GM18507 (cell line): ENCODE measurements at places on chromosomes 5 and 9.

DNA sequence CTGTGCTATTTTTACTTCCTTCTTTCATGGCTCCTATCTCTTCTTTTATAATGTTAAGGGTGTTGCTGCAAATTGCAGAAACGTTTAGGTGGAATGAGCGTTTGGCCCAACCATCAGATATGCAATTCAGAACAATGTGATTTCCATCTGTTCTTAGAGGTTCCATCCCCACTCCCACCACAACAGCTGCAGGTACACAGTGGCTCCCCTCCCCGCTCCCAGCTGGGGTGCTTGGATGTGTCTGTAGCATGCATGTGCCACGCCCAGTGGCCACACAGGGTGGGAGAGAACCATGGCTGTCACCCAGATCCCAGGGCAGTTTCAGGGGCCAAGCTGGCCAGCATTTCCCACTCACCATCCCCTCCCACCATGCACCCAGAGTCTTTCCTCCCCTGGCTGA is 62.2 kb downstream of the ACTL7B start:
- DNase-seq = no peak

DNA sequence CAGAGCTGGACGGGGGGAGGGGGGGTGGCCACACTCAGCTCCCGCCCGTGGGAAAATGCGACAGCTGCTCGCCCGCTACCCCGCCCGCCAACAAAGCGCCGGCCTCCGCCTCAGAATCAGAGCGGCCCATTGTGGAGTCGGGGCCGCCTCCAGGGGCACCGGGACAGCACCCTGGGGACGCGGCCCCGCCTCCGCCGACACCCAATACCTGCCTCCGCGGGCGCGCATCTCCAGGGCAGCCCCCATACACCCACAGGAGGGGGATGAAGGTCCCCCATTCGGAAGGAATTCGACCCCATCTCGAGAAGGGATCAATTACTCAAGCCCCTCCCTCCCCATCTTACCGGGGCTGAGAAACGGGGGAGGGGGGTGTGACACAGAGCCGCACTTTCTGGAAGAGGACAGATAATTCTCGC is 1.3 kb downstream of the NOTCH1 start:
- no peak for DNase-seq

DNA sequence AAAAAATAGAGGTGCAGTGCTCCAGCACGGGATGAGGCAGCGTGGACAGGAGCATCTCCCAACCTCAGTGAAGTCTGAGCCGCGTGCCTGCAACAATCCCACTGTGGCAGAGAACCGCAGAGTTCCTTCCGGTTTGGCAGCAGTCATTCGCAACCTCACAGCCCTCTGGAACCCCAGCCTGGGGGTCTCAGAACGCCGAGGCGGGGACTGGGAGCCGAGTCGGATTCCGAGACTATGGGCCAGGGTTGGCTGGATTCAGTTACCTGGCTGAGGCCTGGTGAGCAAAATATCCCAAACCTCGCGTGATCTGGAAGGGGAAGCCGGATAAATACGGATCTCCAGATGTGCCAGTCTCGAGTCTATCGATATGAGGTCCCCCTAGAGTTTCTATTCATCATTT is 27.0 kb downstream of the CDKN2A start:
- no peak for DNase-seq

DNA sequence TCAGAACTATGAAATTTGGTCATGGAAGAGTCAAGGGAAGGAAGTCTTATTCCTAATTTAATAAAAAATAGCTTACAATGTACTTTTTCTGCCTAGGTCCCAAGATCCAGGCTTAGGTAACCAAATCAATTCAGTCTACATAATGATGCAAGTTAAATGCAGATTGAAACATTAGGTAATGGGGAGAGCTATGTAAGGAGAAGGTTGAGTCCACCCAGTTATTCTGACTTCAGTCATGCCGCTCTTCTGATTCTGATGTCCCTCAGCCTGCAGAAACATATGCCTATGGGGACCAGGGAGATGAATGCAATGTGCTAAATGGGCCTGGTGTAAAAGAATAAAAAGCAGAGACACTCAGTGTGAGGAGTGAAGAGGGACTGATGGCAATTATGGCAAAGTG is 63.9 kb downstream of the MAMDC2 start:
- no peak for DNase-seq

DNA sequence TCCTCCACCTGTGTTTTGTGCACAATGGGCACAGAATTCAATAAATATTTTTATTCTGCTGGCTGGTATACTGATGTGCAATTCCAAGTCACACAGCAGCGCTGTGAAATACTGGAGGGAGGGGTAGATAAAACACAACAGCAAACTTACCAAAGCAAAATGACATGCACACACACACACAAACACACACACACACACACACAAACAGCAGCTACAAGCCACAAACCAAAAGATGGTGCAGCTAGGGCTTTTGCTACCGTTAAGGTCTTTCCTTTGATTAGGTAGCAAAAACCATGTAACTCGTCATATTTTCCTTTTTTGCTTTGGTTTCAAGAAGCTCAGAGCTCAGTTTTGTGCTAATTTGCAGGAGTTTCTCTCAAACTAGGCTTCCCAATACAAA is 1.8 kb upstream of the TBCA start:
- no peak for DNase-seq

GRCh38 chr9:10700291-10700690 is 87.5 kb upstream of the PTPRD start:
- no peak for DNase-seq

DNA sequence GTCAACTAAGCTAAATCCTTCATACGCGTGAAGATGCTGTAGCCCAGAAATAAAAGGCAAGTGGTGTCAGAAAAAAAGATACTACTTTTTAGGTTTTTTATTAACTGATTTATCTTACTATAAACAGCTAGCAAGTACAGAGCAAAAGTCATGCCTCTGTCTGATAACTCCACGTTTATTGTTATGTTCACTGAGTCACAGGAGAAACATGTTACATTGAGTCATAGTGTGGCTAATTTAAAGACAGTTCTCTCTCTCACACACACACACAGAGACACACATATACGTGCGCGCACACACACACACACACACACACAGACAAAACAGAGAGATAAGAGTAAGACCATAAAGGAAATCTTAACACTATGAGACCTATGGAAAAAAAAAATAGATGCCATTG is 770.0 kb upstream of the CDH10 start:
- no peak for DNase-seq

GRCh38 chr5:73759771-73760170 is 133.8 kb downstream of the ARHGEF28 start:
- no peak for DNase-seq

- no peak for DNase-seq
Observed at GRCh38 chr5:111756581-111757354, at the start of gene NREP. TSS of gene NREP (minus strand) at chr5:111757194. CDS start at chr5:111755772, 1,422 bp downstream.

DNA sequence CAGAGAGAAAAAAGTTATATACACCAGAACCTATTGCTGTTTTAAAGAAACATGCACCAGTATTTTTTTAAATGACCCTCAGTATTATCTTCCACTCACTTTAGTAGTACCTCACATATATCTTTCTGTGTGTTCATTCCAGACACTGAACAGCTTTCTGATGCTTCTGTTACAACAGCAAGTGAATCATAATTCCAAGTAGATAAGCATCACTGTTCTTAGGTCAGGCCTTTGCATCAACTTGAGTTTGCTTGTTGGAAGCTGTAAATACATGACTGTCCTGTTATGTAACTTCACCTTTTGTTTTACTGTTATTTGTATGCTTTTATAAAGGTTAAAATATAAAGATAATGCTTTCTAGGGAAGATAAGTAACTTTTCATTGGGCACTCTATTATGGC is 184.4 kb downstream of the ISL1 start:
- DNase-seq = no peak

DNA sequence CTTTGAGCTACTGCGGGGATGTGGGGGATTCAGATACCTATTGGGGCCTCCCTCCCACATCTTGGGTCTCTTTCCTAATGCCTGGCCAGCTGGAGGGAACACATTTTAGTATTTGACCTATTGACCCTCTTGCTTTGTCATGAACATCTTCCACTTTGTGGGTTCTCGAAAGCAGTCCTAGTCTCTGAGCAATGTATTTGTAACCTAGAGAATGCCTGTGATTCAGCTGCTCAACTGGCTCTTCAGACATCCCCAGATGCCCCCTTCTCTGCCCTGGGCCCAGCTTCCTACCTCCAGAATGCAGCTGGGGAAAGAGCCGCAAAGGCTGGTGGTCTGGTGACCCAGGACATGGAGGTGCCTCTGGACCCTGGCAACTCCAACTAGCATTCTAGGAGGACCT is 32.2 kb downstream of the APTX start:
- no peak for DNase-seq

DNA sequence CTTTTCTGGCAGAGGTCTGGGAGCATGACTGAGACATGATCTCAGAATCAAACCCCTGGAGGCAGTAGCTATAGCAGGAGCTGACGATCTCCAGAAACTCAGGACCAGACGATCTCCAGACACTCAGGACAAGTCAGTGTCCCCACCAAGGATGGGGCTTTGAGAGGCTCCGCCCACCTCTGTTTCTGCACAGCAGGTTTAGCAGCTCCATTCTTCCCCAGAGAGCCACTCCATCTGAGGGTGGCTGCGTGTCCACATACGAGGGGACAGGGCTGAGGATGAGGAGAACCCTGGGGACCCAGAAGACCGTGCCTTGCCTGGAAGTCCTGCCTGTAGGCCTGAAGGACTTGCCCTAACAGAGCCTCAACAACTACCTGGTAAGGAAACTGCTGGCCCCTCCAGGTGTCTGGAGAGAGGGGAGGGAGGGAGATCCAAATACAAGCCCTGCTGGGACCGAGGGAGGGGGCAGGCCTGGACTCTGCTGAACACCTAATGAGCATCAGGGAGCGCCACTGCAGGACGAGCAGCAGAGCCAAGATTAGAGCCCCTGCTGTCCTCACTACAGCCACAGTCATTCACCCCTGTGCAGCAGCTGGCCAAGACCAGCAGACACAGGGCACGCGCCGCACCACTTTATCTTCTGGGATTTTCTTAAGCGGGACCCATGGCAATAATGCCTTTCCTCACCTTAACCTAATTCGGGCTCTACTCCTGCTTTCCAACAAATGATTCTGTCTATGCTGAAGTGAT is at the start of gene GABRP:
Gene GABRP, plus strand, starts transcription at position 228 of the 750 bp plus-strand sequence. CDS start 4,891 bp downstream, outside the sequence.
- no peak for DNase-seq

GRCh38 chr9:72665421-72665820 is 144.0 kb downstream of the TMC1 start:
- DNase-seq = no peak

GRCh38 chr5:7375457-7375856 is 20.5 kb upstream of the ADCY2 start:
- no peak for DNase-seq

GRCh38 chr9:93708987-93709302 is 132.6 kb downstream of the PHF2 start:
- DNase-seq = no peak

- no peak for DNase-seq
Observed at GRCh38 chr9:78029551-78030295, 1.9 kb downstream of the GNAQ start.

DNA sequence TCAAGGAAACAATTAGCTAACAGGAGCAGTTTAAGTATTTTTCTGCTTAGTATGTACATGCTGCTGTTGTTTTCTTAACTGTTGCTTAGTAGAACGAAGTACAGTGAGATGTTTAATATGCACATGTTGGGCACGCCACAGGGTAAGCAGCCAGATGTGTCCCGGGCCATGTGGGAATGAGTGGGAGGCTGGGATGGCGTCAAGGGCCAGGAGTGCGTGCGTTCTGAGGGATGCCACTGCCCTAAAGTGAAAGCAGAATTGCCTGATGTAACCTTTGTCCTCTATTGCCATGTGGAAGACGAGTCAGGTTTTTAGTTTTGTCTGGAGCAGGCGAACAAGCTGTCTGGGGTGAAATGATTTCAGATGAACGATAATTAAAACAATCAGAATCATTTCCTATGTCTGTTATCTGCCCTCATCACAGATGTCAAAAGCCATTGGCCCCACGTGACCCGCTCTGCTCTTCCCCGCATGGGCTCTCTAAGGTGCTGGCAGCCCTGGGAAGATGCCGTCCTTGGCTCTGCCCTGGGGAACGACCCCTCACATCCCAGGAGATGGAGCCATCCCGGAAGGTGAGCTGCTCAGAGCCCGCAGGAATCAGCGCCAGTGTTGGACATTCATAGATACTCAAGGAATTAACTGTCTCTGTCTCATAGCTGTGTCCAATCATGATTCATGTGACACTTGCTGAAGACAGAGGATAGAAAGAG is 356.6 kb upstream of the IRX4 start:
- DNase-seq = no peak

- DNase-seq = no peak
Observed at GRCh38 chr5:95471487-95471886, 80.3 kb downstream of the FAM81B start.

DNA sequence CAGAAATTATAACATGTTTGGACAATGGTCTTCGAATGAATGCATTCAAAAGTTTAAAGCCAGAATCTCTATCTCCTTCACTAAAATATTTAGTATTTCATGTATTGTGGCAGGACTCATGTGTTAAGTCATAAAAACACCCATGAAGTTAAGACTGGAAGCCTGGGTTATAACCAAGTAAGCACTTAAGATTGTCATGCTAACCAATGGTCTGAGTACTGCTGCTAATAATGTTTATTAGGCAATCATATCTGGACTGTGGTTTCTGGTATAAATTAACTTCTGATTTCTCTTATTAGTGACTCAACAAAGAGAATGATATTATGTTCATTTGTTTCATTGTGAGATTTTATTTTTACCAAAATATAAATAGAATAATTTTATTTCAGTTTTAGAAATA is 297.9 kb upstream of the EDIL3 start:
- no peak for DNase-seq

GRCh38 chr5:98510143-98510985 is 263.1 kb upstream of the RGMB start:
- no peak for DNase-seq

DNA sequence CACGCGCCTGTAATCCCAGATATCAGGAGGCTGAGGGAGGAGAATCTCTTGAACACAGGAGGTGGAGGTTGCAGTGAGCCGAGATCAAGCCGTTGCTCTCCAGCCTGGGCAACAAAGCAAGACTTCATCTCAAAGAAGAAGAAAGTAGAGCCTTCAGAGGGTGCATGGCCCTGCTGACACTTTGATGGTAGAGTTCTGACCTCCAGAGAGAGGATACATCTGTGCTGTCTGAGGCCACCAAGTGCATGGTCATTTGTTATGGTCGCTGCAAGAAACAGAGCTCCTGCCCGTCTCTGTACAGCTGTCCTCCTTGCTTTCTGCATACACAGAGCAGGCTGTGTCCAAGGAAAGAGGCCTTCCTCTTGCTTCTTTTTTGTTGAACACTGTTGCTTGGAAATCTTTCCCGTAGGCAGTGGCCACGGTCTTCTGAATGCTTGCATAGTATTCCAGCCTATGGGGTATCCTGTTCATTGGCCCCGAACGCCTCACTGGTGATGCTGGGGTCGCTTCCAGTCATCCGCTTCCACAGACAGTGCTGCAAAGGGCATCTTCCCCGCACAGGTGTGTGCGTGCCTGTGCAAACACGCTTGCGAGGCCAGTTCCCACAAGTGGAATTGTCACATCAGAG is 36.8 kb upstream of the UNC5A start:
- DNase-seq = no peak

- DNase-seq = no peak
Observed at GRCh38 chr9:129549684-129550083, 71.2 kb downstream of the C9orf50 start.
